ENCODE measurements at places on chromosomes 1 and 21.

GRCh38 chr1:110361856-110362255, 22.7 kb downstream of the RBM15 start:
- DNase-seq = no peak

DNA sequence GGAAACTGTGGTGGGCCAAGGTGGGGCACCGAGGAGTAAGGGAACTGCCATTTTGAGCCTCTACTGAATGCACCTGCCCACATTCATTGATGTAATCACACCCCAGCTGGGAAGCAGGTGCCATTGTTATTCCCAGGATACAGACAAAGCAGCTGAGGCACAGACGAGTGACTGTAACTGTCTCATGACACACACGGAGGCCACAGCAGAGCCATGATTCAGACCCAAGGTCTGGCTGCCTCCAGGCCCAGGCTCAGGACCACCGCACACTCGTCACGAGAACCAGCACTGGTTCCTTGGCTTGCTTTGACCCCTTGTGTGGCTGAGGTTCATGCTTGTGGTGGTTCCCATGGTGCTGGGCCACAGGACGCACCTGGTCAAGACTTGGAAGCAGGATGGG, 45.6 kb upstream of the CLIC4 start:
- DNase-seq = no peak

DNA sequence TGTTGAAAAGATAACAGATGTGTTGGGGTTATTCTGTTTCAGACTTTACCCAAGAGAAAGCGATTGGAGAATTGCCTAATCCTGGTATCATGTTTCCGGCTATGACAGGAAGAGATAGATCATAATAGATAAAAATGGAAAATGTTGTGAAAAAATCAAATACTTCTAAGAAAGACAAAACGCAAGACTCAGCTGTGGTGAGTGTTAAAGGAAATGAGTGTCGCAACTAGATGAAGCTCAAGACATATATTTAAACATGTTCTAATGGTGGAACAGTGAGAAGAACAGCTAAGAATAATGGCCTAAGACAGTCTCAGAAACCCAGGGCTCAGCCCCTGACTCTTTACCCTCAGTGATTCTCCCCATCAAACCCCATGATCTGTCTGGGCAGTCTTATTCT, 426.7 kb upstream of the RUNX1 start:
- no peak for DNase-seq

GRCh38 chr1:22057861-22058260, 5.4 kb downstream of the CDC42 start:
- DNase-seq = no peak

DNA sequence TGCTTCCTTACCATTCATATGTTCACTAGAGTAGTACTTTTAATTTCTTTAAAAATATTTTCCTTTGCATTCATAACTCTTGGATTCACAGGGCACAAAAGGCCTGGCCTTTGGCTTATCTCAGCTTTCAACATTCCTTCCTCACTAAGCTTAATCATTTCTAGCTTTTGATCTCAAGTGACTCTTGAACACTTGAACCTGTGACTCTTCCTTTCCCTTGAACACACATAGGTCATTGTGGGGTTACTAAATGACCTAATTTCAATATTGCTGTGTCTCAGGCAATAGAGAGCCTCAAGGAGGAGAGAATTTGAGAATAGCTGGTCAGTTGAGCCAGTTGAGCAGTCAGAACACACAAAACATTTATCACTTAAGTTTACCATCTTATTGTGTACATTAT, 49.9 kb downstream of the COL11A1 start:
- no peak for DNase-seq

- DNase-seq = no peak
Observed at GRCh38 chr1:189121941-189122340, 1355.7 kb downstream of the BRINP3 start.

GRCh38 chr1:217067642-217068041, 344.4 kb upstream of the ESRRG start:
- no peak for DNase-seq

GRCh38 chr1:110085671-110086070, 15.2 kb upstream of the ALX3 start:
- DNase-seq = no peak

- DNase-seq = no peak
Observed at GRCh38 chr1:177343445-177343844, 172.7 kb downstream of the BRINP2 start.

DNA sequence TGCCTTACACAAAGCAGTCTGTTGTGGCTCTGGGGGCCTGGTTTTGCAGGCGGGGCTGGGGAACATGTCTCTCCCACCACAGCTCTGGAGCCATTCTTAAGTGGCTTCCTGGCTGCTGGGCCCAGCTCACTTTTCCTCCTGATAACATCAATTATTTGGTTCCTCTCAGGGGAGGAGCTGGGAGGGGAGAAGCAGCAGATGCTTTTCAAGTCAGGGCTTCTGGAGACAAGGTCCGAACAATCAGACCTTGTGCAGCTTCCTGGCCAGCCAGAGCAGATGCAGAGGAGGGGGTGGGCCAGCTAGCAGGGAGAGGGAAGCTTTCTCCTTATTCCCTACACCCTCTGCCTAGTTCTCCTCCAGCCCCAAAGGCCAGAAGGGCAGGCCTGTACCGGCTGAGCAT, 3.7 kb upstream of the PAQR6 start:
- no peak for DNase-seq

GRCh38 chr21:43814215-43815106, 25.1 kb downstream of the RRP1 start:
- peak; percentile 31 for DNase-seq

- no peak for DNase-seq
Observed at GRCh38 chr1:199612976-199613774, 414.3 kb upstream of the NR5A2 start.

GRCh38 chr21:33732038-33732437, 89.7 kb downstream of the ITSN1 start:
- DNase-seq = no peak

- no peak for DNase-seq
Observed at GRCh38 chr1:3060127-3060526, 8.9 kb upstream of the PRDM16 start.

DNA sequence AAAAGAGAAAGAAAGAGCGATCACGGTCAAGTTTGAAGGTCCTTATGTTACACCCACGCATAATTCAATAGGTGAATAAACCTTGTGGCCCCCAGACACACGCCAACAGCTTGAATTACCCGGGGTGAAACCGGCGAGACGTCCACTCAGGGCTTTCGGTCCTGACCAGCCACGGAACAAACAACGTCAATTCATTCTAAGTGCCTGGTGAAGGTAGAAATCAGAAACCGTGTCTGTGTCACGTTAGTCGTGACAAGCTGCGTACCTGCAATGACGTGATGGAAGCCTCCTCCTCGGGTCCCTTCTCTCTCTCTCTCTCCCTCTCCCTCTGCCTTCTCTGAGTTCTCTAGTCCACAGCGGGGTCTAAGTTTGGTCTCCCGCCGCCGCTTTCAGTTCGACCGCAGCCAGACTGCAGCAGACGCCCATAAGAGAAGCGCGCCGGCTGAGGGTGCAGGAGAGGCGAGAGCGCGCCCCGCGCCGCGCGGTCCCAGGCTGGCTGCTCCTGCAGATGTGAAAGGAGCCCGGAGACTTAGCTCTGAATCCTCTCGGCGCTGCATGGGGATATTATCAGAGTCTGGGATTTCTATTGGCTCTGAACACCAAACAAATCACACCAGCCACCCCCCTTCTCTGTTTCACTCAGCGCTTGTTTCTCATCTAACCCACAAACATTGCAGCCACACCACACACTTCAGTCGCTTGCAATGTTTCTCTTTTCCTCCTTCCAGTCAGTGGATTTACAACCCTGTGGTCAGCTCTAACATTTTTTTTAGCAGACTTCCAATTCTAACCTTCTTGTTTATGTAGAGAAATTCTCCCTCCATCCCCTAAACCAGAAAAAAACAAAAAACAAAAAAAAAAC, at the start of gene GREM2:
Gene GREM2 (minus strand): TSS at position 537 of the 862 bp plus-strand sequence. CDS start 118,680 bp downstream, outside the sequence.
- DNase-seq = peak; percentile 53

DNA sequence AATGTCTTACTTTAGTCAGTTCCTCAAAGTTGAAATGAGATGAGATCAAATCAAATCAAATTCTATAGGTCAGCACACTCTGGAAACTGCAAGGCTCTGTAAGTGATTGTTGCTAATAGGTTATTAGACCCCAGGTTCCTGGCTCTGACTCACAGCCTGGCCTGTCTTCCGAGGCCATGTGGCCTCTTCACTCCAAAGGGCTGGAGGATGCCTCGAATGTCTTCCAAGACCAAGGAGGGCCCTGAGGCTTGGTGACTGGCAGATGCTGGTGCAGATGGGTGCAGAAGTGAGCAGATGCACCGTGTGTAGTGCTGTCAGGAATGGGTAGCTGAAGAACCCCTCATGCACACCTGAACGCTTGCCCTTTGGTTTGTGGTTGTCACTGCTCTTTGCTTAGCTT, 113.4 kb downstream of the MAB21L3 start:
- no peak for DNase-seq

DNA sequence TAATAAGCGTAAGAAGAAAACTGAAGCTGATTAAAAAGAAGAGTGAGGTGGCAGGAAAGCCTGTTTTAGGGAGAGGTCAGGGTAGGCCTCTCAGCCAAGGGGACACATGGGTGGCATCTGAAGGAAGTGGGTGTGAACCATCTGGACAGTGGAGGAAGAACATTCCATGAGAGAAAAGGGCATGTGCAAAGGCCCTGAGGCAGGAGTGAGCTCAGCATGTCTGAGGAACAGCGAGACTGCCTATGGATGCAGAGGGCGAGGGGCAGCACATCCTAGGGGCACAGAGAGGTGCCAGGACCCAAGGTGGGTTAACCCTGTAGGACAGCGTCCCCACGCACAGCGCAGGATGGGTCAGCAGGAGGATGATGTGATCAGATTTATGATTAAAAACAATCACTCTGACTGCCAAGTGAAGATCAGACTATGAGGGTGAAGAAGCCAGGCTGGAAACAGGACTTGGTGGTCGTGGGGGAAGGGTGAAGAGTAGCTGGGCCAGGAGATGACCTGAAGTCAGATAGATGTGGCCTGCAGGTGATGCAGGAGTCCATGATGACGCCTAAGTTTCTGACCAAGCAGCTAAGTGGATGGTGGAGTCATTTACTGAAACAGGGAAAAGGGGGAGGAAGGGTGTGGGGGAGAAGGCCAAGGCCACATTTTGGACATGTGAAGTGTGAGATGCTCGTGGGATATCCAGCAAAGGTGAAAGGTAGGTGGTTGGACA, 37.9 kb downstream of the PABPC4 start:
- DNase-seq = no peak

- DNase-seq = no peak
Observed at GRCh38 chr21:43001316-43001715, 27.0 kb downstream of the PKNOX1 start.

DNA sequence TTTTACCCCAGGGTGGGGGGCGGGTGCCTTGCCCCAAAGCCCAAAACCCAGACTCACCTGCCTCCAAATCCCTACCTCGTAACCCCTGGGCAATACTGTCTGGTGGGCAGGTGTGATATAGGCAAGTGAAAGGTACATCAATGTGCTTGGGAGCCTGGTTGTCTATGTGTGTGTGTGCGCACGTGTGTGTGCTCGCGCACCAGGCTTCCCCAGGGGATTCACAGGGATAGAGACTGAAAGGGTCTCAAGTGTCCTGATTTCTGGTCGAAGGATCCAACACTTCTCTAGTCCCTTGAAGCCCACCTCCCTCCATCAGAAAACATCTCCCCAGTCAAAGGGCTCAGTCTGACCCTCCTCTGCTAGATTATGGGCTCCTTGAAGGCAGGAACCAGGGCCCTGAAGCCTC, 28.9 kb upstream of the EPB41 start:
- DNase-seq = no peak

- no peak for DNase-seq
Observed at GRCh38 chr1:14320518-14320917, 278.0 kb upstream of the KAZN start.

- no peak for DNase-seq
Observed at GRCh38 chr1:99728494-99729235, 37.8 kb downstream of the FRRS1 start.

GRCh38 chr1:236425031-236425663, 31.1 kb downstream of the EDARADD start:
- DNase-seq = no peak

DNA sequence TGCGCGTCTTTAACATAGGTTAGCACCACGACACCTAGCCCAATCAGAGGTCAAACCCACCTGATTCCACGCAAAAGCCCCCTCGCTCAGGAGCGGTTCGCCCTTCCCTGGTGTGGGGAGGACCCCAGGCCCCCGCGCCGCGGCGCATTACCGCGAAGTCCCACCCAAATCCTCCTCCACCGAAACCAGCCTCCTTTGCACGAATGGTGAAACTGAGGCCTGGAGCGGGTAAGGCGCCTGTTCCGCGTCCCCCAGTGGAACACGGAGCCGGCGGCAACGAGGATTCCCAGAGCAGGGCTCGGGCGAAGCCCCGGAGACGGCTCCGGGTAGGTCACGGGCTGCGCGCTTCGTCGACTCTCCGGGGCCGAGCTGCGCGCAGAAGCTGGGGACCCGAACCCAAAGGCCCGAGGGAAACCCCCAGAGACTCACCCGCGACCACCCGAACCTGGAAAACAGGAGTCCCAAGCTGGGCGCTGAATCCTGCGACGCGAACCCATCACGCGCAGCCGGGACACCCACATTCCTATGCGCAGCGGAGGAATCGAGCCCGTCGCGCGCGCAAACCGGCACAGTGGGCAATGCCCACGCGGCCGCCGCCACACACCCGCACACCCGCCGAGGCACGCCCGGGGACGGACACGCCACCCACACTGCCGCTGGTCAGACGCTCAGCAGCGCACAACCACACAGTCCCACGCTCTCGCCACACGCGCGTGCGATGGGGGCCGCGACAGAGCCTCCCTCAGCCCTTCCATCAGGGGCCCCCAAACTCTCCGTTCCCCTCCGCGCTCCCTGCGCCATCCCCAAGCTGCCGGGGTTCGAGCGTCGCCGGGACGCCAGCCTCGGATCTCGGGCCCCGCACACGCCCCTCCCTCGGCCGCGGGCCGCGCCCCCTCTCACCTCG, 507 bp downstream of the GLIS1 start:
- DNase-seq = no peak

Data from right renal pelvis (tissue), 4 donors.